ENCODE measurements at places on chromosomes 2 and 18.

DNA sequence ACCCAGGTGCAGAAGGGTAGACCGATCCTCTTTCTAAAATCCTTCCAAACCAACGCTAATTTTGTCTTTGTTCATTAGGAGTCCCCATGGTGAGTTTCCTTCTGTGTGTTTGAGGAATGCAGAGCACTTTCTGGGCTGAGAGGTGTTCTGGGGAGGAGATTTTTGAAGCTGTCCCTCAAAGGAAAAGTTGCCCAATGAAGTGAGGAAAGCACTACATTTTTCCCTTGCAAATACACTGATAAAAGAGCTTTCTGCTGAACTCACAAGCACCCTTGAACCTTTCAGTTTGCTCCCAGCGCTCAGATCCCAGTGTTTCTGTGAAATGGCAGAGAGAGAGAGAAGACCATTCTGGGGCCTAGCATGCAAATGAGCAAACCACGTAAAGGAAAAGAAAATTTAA is 299.6 kb upstream of the FANCL start:
- DNase-seq = no peak

GRCh38 chr2:216911886-216912285 is 52.0 kb upstream of the TNP1 start:
- no peak for DNase-seq

GRCh38 chr18:58232668-58233067 is 188.6 kb downstream of the NEDD4L start:
- no peak for DNase-seq

DNA sequence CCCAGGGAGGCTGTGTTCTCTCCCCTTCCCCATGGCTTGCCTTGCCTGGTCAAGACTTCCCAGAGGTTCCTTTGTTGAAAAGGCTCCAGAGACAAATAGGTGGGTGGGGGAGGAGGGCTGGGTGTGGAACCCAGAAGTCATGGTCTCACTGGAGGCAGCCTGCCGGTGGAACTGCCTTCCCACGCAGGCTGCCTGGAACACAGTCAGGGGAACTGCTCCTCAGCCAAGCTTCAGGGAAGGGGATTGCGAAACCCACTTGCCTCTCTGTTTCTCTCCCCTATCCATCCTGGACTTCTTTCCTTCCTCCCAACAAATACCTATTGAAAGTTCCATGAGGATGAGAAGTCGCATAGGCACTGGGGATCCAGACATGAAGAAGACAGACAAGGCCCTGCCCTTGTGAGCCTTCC is 31.6 kb downstream of the MARCO start:
- DNase-seq = no peak

- no peak for DNase-seq
These were observed 828.7 kb downstream of the SUCLG1 start for GRCh38 chr2:83630351-83630750.
